CD4-positive, alpha-beta T cell treated with Interferon gamma for 1 hour (primary cell): ENCODE measurements at places on chromosomes 3 and 15.
A peak's percentile ranks its signal among the peaks of the same experiment; 100 is the strongest.

DNA sequence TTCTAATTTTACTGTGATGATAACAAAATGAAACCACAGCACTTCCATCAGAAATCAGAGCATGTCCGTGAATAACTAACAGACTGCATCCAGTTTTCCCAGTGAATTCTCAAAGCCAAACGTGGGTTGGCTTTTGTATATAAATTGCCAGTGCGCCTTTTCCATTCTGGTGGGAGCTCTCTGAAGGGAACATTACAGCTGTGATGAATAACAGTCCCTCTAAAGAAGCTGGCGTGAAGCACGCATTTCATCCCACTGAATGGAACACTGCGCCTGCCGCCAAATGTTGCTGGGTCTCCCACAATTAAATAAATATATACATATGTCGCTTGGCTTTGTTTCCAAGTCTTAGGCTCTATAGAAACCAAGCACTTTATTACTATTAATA lies 113.0 kb upstream of the PFN2 start:
- DNase-seq, result no peak

DNA sequence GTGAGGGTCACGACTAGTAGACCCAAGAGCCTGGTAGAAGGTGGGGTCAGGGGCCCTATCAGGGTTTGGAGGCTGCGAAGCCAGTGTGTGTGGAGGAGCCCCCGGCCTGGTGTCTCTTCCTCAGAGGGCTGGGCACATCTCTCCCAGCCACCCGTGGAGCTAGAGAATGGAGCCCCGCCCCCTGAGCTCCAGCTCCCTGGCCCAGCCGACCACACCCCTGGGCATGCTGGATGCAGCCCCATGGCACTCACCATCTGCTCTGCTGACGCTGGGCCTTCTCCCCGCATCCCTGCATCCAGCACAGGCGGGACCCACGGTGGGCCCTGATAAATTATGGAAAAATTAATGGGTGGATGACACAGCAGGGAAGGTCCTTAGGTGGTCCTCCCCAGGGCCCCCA lies 17.5 kb downstream of the ANKRD63 start:
- DNase-seq, result no peak

GRCh38 chr3:95319921-95320494 lies 1257.1 kb downstream of the NSUN3 start:
- no peak for DNase-seq

- DNase-seq, result no peak
Observed at GRCh38 chr3:94379264-94379663, 316.4 kb downstream of the NSUN3 start.

DNA sequence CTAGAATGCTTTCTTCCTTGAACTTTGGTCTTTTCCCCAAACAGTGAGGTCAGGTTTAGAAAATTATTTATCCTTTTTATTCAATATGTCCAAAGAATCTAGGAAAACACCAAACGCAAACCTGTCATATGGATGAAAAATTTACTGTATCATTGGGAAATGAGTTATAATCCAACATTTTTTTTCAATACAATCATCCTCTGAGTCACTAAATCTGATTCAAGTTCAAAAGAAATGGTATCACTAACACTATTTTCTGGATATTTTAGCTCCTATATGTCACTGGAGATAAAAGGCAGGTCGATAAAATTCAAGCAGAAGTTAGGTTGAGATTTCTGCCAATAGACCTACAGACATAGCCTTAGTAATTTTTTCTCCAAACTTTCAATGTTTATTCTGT lies 591.6 kb upstream of the AGTR1 start:
- DNase-seq, result no peak

GRCh38 chr3:43180027-43180426 lies 74.1 kb upstream of the POMGNT2 start:
- peak; percentile 55 for DNase-seq

- DNase-seq, result no peak
Observed at GRCh38 chr15:73518180-73518862, 75.4 kb downstream of the REC114 start.

GRCh38 chr15:98824595-98824994 lies 176.3 kb downstream of the IGF1R start:
- DNase-seq, result no peak

DNA sequence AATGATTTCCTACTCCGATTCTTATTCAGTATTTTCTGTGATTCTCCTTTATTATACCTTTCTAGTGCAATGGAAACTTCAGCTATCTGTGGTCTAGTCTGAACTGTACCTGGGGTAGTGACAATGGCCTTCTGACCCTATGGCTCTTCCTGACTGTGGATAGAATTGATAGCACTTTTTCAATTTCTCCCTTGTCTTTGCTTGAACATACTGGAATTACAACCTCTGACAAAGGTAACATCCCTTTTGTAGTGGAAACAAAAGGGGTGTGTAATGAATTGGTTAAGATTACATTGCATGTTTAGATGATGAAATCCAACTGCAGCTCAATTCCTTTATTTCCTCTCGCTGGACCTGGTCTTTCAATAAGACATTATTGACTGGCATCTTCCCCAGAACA lies 21.0 kb upstream of the SOX2 start:
- DNase-seq, result no peak

DNA sequence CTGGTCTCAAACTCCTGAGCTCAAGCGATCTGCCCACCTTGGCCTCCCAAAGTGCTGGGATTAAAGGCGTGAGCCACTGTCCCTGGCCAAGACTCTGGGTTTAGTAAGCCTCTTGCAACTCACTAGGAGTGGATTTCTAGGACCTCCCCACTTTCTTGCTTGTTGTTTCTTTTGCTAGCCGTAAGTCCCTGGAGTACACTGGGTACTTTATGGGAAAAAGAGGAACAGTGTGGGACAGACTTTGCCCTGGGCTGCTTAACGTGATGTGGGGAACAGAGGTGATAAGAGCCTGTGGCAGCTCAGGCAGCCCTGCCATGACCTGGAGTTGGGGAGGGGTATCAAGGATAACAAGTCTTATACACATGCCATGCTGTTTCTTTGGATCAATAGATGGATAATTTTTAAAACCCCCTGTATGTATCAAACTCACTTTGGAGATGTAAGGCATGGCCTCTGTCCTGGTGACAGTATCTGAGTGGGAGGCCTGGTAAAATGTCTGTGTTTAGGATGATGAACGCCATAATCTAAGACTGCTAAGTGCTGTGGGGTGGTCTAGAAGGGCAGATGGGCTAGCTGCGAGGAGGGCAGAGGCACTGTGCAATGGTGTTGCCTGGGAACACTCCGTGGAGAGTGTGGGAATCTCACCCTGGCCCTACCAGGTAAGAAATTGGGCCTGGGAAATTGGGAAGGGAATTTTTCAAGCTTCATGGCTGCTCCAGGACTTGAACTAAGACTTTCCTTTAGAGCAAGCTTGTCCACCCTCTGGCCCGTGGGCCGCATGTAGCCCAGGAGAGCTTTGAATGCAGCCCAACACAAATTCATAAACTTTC lies 54.8 kb downstream of the SMAD3 start:
- DNase-seq, result no peak

DNA sequence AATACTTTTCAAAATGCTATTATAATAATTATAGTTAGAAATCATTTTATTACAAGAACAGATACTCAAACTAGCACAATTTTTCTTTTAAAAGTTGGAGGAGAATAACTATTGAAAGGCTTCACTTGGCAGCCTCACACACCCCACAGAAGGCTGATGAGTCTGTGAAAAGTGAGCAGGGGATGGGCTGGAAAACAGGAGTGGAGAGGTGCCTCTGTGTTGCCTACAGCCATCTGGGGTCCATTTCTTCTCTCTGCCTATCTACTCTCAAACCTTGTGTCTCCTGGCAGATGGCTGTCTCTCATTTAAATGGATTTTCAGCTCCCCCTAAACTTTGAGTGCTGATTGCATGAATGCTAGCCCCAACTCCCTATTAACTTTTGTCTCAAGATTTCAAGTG lies 230.8 kb downstream of the CLSTN2 start:
- DNase-seq, result no peak

- DNase-seq, result no peak
Observed at GRCh38 chr3:69445024-69445423, 59.1 kb upstream of the FRMD4B start.

- peak; percentile 31 for DNase-seq
Observed at GRCh38 chr3:5657106-5657505, 469.6 kb downstream of the EDEM1 start.

DNA sequence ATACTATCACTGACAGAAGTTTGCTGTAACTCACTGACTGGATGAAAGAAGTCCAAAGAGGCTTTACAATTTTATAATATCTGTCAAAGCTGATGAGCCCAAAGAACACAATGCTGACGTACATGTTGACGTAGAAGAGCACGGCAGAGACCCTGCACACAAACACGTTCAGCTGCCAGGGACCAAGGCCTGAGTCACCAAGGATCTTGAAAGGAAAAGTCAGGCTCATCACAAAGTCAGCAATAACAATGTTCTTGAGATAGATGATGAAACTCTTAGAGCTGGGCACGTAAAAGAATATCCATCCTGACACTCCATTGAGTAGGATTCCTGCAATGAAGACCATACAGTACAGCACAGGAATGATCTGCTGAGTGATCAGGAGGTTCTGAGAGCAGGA lies 10.9 kb upstream of the GPR171 start:
- no peak for DNase-seq

GRCh38 chr15:75232826-75233503 lies 25.2 kb upstream of the GOLGA6C start:
- no peak for DNase-seq

DNA sequence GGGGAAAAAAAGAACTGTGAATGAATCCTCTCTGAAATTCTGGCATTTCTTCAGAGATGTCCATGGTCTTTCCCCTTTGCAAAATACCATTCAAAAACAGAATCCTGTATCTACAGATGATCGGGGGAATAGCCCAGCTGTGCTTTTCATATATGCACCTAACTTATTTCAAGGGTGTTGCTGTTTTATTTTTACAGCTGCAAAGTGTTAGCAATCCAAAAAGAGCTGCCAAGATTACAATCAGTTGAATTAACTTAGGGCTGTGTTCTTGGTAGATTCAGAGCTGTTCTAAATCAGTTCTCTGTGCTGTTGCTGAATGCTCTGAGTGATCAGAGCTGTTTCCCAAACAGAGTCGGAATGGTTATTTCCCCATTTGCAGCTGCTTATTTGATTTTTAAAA lies 175.7 kb upstream of the SEMA6D start:
- DNase-seq, result no peak

- no peak for DNase-seq
Observed at GRCh38 chr3:187954873-187955586, 198.9 kb upstream of the LPP start.

DNA sequence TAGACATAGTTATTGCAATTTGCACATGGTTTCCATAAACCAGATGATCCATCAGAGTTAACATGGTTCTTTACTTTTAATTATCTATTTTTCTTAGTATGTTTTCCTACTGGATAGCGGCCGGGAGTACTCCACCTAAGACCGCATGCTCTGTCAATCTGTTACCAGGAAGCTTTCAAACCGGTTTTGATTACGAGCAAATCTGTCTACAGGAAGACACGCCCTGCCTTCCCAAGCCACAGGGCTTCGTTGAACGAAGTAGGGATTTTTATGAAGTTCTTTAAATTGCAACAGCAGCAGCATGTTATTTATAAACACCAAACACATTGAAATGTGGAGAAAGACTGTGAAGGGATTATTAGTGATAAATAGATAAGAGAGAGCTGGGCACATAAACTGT lies 283.3 kb upstream of the ROBO2 start:
- no peak for DNase-seq

DNA sequence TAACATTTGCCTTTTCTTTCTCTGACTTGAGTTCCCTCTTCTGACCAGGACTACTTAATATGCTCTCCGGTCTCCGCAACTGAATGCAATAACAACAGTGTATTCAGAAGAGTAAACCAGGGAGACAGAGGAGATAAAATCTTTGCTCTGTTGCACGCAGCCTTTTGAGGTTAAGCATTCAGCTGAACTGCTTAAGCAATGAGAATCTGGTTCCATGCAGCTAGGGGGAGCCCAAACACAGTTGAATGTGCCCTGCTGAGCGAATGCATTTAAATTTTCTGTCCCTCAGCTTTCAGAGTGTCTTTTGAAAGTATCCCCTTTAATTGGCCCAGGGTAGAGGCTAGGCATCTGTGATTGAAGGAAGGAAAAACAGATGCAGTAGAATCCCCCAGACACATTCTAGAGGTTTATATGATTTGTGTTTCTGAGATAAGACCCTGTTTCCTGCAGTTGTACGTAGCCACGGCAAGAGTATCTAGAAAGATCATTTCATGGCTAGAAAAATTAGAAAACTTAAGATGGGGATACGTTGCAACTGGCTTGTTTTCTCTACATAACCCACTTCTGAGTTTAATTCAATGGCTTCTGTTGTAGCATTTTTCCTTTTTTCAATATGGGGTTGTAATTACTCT lies 309.6 kb downstream of the TUSC7 start:
- peak; percentile 22 for DNase-seq

DNA sequence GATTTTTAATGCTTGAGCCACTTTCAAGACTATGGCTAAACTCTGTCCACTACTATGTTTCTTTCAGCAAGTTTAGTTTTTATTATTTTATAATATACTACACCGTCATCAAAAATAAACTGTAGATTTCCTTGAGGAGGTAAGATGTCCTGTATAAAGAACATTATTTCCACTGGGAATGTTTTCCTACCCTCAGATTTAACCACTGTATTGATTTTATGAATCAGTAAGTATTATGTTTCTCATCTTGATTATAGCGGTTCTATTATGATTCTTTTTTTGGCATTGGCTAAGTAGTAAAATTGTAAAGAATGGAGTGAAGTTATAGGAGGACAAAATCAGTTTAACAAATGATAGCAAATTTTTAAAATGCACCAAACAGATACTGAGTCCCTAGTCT lies 44.4 kb downstream of the ADAM10 start:
- DNase-seq, result no peak

- no peak for DNase-seq
Observed at GRCh38 chr3:123218990-123219389, 17.2 kb downstream of the SEC22A start.

DNA sequence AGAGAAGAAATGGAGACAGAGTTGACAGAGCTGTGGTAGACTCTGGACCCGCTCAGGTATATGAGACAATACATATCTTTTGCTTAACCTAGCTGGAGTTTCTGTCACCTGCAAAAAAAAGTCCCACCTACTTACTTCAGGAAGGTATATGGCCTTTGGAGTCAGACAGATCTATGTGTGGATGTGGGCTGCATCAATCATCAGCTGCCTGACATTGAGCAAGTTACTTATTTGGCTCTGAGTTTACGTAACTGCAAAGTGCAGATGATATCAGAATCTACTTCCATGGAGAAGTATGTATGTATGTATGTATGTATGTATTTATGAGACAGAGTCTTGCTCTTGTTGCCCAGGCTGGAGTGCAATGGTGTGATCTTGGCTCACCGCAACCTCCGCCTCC lies 124.3 kb downstream of the MYLK start:
- DNase-seq, result no peak

- no peak for DNase-seq
Observed at GRCh38 chr3:178562143-178562946, 26.1 kb downstream of the KCNMB2 start.
